ENCODE measurements at places on chromosomes 6 and 20.
A peak's percentile ranks its signal among the peaks of the same experiment; 100 is the strongest.

- DNase-seq, result no peak
These were observed 9.3 kb downstream of the VNN2 start for GRCh38 chr6:132748446-132748845.

- DNase-seq, result no peak
These were observed 48.6 kb upstream of the LGSN start for GRCh38 chr6:63368347-63368746.

- DNase-seq, result no peak
These were observed 117.8 kb downstream of the RTN4IP1 start for GRCh38 chr6:106511288-106512047.

GRCh38 chr20:25237610-25238318 lies 10.1 kb upstream of the PYGB start:
- DNase-seq, result no peak

- DNase-seq, result no peak
These were observed 46.2 kb upstream of the BCLAF1 start for GRCh38 chr6:136335736-136336363.

- peak; percentile 19 for DNase-seq
These were observed 792 bp downstream of the SLC23A2 start for GRCh38 chr20:5000263-5001173.

- no peak for DNase-seq
These were observed 35.9 kb upstream of the MAP3K4 start for GRCh38 chr6:160955508-160956295.

DNA sequence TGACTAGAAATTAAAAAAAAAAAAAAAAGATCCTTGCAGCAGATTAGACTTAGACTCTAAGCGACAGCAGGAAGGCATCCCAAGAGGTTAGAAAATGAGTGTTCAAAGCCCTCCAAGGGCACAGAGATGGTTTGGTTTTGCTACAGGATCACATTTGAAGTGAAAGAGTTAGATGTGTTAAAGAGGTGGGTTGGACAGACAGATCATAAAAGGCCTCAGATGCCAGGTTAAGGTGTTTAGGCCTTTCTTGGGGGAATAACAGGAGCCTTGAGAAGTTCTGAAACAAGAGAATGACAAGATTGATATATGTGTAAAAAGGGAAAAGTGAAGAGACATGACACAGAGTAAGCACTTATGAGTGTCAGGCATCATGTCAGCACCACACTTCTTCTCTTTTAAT lies 107.5 kb downstream of the FYN start:
- no peak for DNase-seq

- DNase-seq, result no peak
These were observed 145.1 kb downstream of the MRPL14 start for GRCh38 chr6:43982084-43982625.

DNA sequence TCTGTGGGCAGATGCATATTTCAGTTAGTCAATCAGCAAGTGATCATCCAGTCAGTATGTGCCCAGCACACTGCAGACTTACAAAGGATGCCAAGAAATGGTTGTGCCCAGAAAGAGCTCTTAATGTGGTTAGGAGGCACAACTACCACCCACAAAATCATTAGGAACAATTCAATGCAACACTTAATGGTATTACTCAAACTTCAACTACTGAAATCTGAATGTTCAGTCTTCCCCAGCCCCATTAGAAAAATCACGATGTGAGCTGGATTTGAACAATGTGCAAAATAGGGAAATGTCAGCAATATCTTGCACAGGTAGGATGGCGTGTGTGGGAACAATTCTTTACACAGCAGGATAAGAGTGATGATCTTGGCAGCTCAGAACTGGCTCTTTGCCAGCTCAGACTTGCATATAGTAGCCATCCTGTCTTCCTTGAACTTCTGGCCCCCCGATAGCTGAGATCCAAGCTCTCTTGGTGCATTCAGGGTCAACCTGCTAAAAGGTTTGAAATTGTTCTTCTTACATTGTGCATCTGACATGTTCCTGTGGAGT lies 556.7 kb upstream of the HTR1E start:
- DNase-seq, result no peak

GRCh38 chr6:117771403-117771802 lies 96.1 kb downstream of the NUS1 start:
- DNase-seq, result no peak

DNA sequence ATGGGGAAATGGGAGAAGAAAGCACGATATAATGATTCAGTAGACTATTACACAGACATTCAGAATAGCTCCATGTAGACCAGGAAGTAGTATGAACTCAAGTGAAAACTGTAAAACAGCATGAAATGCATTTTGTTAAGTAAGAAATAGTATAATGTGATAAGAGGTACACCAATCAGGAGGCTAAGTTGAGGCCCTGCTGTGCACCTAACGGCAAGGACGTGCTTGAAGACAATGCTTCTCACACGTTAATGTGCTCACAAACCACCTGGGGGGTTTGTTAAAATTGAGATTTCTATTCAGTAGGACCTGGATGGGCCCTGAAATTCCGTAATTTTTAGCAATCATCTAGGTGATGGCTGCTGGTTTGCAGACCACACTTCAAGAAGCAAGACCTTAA lies 178.9 kb upstream of the SULF2 start:
- no peak for DNase-seq

GRCh38 chr6:111267764-111268333 lies 180.5 kb downstream of the SLC16A10 start:
- DNase-seq, result no peak

GRCh38 chr20:52830598-52830997 lies 141.6 kb upstream of the TSHZ2 start:
- DNase-seq, result no peak

GRCh38 chr6:104321301-104321700 lies 538.4 kb downstream of the HACE1 start:
- peak; percentile 22 for DNase-seq

DNA sequence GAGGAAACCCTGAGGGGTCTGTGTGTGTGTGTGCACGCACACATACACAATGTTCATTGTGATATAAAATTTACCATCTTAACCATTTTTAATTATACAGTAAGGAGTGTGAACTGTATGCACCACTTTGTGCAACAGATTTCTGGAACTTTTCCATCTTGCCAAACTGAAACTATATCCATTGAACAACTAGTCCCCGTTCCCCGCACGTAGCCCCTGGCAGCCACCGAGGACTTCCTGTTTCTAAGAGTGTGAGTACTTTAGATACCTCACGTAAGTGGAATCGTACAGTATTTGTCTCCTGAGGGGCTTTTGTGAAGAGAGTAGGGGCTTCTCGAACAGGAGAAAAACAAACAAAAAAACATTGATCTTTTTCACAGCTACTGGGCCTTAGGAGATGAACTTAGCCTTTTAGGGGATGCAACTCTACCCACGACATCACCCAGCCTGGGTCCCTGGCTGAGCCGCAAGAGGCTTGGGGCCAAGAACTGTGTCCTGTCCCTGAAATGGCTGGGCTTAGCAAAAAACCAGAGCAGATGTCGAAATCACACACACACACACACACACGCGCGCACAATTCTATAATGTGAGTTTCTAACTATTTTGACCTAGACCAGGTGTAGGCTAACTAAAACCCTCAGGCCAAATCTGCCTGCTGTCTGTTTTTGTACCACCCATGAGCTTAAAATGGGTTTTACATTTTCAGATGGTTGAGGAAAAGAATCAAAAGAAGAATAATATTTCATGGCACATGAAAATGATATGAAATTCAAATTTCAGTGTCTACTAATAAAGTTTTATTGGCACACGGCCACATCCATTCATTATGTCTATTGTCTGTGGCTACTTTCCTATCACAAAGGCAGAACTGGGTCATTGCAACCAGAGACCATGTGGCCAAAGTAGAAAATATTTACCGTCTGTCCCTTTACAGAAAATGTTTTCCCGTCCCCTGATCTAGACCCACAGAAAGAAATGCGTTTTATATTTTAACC lies 144.2 kb downstream of the EYA2 start:
- DNase-seq, result no peak

DNA sequence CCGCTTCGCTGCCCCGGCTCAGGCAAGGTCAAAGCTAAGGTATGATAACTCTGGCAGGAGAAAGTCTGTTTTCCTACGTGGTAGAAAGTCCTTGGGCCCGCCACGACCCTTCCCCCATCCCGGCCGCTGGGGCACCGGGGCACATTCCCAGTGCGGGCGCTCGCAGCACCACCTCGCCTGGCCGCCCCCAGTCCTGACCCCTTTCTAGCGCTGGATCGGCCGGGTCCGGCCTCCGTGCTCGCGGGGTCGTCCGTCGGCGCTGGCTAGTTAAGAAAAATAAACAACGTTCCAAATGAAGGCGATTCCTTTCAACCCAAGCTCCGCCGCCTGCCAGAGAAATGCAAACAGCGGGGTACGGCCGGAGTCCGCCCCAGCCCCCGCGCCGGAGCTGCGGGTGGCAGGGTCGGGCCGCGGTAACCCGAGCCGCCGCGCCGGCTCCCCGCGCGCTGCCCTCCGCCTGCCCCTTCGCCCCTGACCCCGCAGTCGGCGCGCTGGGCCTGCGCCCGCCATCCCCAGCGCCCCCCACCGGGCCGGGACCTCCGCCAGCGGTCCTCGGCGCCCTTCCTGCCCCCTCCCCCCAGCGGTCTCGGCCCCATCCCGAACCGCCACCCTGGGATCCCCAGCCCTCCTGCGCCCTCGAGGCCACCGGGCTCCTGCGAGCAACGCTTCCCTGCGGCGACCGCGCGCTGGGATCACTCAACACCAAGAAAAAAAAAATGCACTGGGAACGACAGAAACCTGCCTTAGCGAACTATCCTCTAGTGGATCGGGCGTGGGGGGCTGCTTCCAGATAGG lies 37.6 kb downstream of the NCR2 start:
- no peak for DNase-seq

- DNase-seq, result no peak
These were observed 350.0 kb downstream of the CD83 start for GRCh38 chr6:14467591-14467990.

DNA sequence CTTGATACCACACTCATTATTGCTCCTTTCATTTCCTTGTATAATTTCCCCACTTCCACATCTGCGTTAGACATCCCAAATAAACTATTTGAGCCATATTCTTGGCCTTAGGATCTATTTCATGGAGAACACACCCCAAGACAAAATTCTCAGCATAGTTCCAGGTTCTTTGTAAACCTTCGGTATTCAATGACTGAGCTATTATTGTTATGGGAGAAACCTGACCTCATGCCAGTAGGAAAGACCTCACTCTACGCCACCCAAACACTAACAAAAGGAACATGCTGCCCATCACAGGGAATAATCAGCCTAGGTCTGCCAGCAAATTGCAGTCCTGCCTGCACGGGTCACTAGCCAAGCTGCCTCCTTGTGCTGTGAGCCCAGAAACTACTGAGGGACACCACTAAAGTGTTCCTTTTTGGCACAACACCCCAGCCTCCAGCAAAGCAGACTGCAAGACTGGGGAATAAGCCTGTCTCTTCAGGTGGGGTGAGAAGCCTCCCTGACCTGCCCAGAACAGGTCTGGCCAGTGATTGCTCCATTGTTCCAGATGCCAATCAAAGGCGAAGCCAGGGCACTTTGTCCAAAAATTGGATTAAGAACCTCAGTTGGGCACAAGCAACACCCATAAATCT lies 371.8 kb downstream of the MAFB start:
- DNase-seq, result no peak

DNA sequence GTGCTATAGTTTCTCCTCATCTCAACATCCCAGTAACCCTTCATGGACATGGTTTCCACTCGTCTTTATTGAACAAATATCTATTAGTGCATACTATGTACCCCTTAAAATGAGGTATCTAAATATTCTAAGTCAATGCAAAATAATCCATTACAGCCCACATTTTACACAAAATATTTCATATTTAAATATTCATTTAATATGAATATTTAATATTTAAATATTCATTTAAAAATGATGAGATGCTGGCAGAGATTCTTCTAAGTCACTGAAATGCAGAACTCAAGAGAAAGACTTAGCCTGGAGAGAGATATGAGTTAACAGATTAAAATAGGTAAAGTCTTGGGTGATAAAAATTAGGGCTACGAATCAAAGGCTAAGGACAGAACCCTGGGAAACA lies 17.9 kb downstream of the EPB41L2 start:
- DNase-seq, result no peak

DNA sequence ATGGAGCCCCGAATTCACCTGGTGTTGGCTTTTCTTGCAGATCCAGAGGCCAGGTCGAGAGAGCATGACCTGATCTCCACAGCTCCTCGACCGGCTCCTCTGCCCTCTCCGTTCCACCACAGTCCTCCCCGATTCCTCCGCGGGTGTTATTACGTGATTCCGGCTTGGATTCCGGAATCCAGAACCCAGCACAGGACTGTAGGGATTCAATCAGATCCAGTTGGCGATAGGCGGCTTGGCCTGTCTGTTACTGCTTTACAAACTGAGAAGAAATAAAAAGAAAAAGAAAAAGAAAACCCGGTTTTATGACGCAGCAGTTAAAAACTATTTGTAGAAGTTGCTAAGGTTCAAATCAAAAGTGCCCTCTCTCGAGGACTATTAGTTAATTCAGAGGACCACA lies 222.7 kb downstream of the EYA2 start:
- DNase-seq, result no peak
